ENCODE measurements at places on chromosomes 5 and 9.
A peak's percentile ranks its signal among the peaks of the same experiment; 100 is the strongest.

DNA sequence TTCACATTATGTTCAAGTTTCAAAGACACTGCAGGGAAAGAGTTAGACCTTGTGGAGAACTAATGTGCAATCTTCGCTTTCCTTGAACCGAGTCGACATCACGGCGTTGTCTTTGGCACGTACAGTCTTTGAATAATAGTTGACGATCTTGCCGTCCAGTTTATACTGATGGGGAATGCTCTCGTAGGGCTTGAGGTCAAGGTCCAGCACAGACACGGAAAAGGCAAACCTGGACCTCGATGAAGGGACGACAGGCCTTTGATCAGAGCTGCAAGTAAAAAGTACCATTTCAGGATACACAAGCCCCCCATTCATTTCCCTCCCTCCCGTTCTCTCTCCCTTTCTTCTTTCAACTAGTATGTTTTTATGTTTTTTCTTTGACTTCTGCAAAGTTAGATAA lies 54.1 kb downstream of the IPPK start:
- DNase-seq: no peak

DNA sequence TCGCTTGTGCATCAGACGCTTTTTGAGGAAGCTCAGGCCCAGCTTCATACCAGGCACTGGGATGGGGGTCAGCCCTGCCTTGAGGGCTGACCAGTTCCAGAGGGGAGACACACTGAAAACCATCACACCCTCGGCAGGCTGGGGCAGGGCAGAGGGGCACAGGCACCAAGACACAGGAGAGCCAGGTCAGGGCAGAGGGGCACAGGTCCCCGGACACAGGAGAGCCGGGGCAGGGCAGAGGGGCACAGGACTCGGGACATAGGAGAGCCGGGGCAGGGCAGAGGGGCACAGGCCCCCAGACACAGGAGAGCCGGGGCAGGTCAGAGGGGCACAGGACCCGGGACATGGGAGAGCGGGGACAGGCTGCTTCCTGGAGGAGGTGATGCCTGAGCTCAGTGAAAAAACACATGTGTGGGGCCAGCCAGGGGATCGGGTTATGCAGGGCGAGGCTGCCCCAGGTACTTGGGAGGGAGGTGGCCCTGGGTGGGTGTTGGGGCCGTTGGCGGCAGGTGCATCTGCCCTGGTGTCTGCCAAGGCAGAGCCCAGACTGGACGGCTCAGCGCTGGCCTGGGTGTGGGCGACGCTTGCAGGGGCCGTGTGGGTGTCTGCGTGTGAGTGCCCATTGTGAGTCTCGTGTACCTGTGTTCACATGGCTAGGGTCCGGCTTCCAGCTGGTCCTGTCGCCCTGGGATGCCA lies 15.1 kb upstream of the SLC2A6 start:
- no peak for DNase-seq

DNA sequence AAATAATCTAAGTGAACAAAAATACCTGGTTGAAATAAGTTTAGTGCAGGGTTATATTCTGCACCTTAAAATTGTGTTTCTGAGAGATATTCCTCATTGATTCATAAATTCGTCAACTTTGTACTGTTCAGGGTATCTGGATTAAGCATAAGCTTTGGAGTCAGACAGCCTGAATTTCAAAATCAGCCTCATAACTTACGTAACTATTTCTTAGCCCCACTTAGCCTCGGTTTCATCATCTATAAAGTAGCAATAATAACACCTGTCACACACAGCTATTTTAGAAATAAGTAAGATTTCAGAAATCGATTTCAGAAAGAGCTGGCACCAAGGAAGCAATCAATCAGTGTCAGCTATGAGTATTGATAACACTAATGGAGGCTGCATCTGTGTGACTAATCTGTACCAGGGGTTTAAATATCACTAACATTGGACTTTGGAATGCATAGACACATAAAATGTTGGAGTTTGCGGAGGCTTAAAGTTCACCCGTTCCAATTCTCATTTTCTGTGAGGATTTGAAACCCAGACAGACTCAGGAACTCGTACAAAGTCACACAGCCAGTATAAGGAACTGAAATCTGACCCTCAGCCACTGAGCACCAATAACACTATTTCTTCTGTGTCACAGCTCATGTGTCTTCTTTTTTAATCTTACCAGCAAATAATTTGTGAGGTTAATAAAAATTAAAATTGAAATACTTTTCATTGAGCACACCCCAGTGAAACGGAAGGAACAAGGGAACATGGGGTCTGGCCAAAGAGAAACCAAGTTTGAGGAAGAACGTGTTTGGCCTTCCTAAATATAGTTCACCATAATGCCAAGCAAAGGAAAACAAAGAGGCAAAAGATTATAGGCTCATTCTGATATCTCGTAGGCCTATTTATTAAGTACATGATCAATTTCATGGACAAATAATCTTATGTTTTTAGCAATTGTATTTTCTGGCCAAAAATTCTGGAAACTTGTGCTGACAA lies 194.4 kb upstream of the PTGER4 start:
- no peak for DNase-seq

DNA sequence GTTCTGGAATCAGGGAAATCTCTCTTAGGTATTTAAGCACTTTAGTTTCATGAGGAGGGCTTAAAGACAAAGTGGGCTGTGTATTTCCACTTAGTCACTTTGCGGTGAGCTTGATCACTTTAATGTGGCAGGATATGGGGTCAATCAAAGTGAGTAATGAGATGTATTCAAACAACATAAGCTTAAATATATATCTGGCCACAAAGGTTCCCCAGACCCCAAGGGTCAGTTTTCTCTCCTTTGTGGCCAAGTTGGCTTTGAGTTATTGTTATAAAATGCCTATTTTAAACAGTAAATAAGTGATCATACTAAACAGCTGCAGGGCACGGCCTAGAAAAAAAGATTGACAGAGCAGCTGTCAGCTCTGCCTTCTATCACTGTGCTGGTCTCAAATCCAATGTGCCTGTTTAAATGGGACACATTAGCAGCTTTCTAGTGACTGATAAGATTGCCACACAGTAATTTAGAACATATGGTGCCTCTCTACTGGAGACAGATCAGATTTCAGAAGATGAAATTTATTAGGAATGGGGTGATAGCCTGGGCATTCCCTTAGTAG lies 363.9 kb downstream of the AGTPBP1 start:
- no peak for DNase-seq

- DNase-seq: no peak
Measured at GRCh38 chr5:109225716-109226625, 183.8 kb downstream of the PJA2 start.

DNA sequence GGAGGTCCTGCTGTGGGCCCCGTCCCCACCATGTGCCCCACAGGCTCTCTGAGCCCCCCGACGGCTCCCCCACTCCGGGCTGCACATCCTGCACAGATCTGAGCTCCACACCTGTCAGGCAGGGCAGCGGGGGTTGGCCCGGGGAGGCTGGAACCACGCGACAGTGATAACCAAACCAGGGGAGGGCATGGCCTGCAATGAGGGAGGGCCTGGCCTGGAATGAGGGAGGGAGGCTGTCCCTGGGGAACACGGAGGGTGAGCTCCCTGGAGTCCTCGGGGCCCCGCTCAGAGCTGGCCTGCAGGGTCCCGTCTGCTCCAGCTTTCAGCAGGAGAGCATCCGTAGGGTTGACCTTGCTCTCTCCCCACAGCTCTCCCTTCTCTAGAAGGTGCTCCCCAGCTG lies 30.5 kb downstream of the SLC9A3 start:
- no peak for DNase-seq

DNA sequence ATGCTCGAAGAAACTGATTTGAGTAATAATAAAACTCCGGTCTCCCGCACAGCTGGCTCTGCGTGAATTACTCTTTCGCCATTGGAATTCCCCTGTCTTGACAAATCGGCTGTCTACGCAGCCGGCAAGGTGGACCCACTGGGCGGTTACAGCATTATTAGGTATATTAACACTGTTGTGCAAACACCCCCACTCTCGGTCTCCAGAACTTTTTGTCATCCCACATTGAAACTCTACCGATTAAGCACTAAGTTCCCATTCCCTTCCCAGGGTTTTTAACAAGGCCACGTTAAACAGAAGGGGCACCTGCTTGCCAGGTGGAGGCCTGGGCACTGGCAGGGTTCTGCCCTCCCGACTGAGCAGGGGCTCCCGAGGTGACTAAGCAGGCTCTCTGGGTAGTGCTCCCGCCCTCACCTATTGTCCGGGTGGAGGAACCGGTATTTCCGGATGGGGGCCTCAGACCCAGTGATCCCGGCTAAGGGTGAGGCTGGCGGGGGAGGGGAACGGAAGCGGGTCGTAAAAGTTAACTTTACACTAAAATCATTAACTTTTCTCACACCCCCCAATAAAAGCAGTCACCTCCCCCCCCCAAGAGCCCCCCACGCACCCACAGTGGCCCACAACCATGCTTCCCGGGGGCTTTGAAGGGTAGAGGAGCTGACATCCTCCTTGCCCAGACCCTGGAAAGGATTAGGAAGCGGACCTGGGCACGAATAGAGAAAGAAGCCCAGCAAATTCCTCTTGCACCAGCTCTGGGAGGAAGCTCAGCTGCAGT lies 53.5 kb upstream of the TJP2 start:
- DNase-seq: no peak

DNA sequence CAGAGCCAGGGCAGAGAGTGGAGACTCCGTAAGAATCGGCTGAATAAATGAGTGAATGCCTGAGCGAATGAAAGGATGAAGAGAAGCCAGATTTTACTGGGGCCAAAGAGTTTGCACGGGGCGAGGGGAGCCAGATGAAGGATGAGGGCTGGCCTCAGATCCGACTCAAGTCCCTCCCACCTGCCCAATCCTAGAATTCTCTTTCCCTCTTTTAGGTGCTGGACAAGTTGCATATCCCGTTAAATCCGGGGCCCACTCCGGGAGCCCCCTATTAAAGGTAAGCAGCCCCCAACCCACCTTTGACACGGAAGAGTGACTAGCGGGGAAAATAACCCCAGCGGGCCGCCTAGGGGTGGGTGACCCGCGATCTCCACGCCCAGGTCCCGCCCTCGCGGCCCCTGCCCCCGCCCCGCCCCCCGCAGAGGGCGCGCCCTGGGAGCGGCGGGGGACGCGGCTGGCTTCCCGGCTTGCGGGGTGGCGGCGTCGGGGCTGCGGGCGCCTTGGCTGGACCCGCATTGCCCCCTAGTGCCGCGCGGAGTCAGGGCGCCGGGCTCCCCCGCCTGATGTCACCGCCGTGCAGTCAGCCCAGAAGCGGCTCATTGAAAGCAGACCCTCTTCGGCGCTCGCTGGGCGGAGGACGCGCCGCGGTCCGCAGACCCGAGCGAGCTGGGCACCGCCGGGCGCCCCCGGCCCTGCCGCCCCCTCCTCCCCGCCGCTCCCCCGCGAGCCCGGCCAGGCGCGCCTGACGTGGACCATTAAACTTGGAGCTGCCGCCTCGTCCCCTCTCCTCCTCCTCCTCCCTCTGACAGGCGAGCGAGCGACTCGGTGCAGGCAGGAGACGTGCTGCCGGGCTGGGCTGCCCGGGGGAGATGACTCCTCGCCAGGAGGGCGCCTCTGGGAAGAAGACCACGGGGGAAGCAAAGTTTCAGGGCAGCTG lies at the start of gene ADRA1B:
TSS of gene ADRA1B (plus strand) at position 579 of the 937 bp plus-strand sequence. CDS start 424 bp downstream, outside the sequence.
- DNase-seq: peak; percentile 30

- no peak for DNase-seq
Measured at GRCh38 chr5:16037121-16037845, 142.3 kb downstream of the MARCHF11 start.

- no peak for DNase-seq
Measured at GRCh38 chr9:117046666-117047327, 359.7 kb downstream of the TRIM32 start.

GRCh38 chr5:68187268-68188055 lies 28.1 kb upstream of the PIK3R1 start:
- DNase-seq: no peak

DNA sequence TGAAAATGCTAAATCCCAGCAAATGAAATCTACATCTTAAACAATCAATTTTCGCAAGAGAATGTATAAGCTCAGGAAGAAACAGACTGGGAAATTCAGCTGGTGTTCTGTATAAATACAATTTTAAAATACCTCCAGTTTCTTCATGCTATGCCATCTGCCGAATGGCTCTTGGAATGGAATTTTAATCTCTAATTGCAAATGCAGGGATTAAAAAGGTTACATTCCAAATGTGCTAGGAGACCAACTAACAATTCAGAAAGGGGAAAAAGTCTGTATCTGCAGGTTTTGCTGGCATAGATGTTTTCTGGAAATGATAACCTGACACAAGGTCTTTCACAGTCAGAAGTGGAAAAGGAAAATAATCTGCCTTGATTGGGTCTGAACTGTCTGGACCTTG lies 379.7 kb downstream of the MAT2B start:
- DNase-seq: no peak

DNA sequence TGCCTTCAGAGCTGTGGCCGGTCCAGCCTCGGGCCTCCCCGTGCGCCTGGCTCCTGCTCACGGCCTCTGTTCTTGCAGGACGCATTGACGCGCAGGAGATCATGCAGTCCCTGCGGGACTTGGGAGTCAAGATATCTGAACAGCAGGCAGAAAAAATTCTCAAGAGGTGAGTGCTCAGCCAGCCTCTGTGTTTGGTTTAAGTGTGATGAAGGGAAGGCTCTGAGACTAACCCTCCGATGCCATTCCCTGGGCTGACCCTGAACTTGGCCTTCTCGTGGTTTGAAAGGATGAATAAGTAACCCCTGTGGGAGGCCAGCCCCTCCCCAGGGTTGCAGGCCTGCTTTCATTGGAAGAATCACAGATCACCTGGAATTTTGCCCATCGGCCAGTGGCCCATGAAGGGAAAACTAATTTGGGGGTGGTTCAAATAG lies 26.3 kb downstream of the PTGES2 start:
- DNase-seq: no peak

DNA sequence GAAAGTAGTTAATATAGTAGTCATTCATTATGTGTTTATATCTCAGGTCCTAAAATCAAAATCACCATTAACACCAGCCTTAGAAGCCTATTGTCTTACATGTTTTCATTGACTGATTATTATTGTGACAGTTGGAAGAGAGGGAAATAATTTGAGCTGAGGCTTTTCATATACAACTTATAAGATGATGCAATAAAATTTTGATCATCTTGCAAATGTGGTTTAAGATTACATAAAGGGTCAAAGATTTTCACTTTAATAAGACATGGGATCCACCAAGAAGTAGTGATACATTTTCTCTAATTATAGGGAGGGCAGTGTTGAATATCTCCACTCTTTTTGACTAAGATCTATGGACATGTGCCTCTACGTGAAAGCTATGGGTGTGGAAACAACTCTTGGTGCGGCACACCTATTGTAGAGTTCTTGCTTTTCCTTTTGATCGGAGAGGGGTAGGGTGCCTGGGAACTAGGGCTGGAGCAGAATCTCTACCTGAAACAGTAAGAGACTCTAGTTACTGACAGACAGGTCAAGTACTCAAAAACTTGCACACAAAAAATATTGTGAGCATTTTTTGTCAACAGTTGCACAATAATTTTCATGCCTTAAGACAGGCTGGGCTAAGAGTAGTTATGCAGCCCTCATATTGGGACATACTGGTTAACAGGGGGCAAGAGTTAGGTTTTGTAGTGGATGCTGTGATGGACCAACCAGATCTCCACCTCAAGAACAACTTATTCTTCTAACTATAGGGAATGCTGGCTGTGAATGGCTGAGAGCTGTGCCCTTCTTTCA lies 139.3 kb upstream of the FST start:
- no peak for DNase-seq
